Tibial artery (tissue), 4 donors: ENCODE measurements at places on chromosomes 16 and 17.

- DNase-seq, result no peak
Measured at GRCh38 chr17:6591599-6592158, 35.3 kb upstream of the PITPNM3 start.

DNA sequence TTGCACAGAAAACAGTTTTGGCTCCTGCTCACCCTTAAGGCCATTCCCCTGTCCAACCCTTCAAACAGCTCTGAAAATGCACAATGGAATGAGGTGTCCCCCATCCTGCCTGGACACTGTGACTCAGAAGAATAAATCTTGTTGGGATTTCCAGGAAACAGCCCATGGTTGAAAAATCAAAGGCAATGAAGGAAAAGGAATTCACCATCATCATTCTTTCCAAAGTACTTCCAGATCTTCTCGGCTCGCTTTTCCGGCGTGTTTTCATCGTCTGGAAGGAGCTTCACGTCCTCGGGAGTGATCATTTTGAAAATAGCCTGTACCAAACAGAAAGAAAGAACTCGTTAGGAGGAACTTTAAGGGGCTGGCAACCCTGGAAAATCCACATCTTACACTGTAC lies 4.3 kb downstream of the RCVRN start:
- DNase-seq, result no peak

- no peak for DNase-seq
Measured at GRCh38 chr16:23907457-23907902, 71.7 kb downstream of the PRKCB start.

- DNase-seq, result peak; percentile 76
Measured at GRCh38 chr16:30122604-30123160, 338 bp downstream of the MAPK3 start.

GRCh38 chr16:17098685-17099084 lies 372.1 kb downstream of the XYLT1 start:
- no peak for DNase-seq

- DNase-seq, result no peak
Measured at GRCh38 chr17:41907633-41908539, 10.9 kb downstream of the ACLY start.

DNA sequence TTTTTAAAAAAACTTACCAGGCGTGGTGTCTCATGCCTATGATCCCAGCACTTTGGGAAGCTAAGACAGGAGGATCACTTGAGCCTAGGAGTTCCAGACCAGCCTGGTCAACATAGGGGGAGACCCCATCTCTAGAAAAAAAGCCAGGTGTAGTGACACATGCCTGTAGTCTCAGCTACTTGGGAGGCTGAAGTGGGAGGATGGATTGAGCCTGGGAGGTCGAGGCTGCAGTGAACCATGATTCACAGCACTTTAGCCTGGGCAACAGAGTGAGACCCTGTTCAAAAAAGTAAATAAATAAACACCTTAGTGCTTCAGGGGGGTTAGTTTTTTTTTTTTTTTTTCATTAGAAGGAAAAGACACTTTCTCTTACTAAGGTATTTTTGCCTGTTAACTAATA lies 58.9 kb upstream of the LRRC37A3 start:
- no peak for DNase-seq

- peak; percentile 96 for DNase-seq
Measured at GRCh38 chr17:59154721-59155438, at the start of gene SKA2. TSS of gene SKA2 (minus strand) at chr17:59155186. CDS start at chr17:59155163, 23 bp downstream.

GRCh38 chr17:10789694-10790271 lies 14.1 kb downstream of the TMEM238L start:
- DNase-seq, result no peak

DNA sequence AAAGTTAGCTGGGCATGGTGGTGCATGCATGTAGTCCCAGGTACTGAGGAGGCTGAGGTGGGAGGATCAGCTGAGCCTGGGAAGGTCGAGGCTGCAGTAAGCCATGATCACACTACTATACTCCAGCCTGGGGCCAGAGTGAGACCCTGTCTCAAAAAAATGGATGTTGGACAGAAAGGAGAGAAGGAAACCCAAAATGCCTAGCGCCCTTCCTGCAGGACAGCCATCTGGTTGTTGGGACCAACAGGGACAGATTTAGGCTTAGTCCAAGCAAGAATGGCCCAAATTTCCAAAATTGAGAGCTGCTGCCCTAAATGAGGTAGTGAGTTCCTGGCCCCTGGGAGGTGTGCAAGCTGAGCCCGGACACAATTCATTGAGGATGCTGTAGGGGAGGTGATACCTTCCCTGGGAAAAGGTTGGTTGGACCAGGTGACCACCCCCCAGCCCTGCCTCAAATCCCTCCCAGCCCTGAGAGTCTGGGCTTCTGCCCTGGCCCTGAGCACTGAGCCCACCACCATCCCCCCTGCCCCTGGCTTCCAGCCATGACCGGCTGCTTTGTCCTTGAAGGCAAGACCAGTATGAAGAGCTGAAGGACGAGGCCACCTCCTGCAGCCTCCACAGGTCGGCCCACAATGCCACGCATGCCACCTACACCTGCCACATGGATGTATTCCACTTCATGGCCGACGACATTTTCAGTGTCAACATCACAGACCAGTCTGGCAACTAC lies 35.1 kb downstream of the IL21R start:
- DNase-seq, result peak; percentile 45

- no peak for DNase-seq
Measured at GRCh38 chr17:73262676-73263642, 1.3 kb upstream of the CPSF4L start.

- no peak for DNase-seq
Measured at GRCh38 chr16:13150181-13150885, 248.9 kb downstream of the SHISA9 start.

DNA sequence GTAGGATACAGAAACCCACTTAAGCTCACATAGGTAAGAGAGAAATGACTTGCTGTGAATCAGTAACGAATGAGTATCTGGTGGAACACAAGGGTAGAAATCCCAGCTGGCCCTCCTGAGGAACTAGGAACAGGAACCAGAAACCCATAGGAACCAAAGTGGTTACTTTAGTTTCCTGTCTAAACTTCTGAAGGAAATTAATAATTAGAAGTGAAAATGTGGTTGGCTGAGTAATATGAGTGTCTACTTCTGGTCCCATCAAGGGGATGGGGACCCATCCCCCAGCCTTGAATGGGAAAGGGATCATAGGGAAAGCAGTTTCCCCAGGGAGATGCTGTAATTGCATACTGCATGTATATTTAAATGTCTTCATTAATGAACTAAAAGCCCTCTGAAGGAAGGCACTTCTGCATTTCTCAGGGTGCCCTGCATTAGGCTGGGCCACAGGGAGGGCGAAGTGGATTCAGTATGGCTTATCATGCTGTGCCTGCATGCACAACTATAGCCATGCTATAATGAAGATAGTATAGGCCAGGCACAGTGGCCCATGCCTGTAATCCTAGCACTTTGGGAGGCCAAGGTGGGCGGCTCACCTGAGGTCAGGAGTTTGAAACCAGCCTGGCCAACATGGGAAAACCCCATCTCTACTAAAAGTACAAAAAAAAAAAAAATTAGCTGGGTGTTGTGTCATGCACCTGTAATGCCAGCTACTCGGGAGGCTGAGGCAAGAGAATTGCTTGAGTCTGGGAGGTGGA lies 45.6 kb downstream of the CYB5B start:
- DNase-seq, result no peak
